Breast epithelium (tissue), 4 donors: ENCODE measurements at places on chromosomes 3 and 15.
A peak's percentile ranks its signal among the peaks of the same experiment; 100 is the strongest.

- no peak for DNase-seq
Observed at GRCh38 chr15:35078221-35078915, 6.7 kb downstream of the NANOGP8 start.

DNA sequence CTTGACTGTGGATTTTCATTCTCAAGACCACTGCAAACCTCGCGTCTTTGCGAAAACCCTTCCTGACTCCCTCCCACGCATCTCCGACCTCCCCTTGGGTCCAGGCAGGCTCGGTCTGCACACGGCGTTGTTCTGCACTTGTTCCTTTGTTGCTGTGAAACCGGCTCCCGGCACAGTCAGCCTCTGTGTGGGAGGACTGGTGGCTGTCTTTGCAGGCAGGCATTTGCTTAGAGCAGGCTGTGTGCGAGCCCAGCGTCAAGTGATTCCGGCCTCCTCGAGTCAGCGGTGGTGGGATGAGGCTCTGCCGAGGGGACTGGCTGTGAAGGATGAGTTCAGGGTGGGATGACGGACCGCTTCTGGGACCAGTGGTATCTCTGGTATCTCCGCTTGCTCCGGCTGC is 102.6 kb upstream of the ROPN1 start:
- DNase-seq: no peak

DNA sequence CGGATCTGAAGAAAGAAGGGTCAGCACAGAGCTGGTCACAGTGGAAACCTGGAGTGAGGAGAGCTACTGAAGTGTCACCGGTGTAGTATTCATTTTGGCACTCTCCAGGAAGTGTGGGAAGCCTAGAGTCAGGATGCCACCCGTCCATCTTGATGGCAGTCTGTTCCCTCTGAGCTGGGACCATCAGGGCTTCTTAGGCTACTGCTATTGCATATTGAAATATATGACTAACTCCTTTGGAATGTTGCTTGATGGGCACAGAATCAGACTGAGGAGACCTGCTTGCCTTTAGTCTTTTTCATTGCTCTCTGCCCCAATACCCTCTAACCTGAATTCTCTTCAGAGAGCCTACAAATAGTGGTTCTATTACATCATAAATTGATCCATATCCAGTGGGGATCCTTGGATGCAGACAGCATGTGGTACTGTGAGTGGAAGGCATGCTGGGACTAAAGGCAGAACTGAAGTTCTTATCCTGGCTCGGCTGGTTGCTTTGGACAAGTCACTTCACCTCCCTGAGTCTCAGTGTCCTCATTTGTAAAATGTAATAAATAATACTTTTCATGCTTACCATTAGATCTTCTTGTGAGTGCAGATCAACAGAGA is 143.5 kb downstream of the PDE8A start:
- no peak for DNase-seq

DNA sequence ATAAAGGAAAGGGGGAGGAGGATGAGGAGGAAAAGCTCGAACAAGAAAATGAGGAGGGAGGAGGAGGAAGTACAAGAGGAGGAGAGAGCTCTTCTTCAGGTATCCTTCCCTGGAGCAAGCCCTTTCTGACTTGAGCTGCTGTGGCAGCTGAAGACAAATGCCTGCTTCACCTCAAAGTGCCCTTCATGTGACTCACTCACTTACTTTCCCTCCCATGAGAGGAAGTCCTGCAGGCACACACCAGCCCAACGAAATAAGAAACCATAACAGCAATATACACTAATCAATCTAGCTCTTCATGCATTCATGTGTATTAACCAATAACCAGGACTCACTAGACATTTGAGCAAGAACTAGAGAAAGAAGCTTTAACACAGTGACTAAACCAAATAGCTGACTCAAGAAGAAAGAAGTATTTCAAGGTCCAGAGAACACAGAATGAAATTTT is 251.9 kb downstream of the IGSF11 start:
- DNase-seq: no peak

DNA sequence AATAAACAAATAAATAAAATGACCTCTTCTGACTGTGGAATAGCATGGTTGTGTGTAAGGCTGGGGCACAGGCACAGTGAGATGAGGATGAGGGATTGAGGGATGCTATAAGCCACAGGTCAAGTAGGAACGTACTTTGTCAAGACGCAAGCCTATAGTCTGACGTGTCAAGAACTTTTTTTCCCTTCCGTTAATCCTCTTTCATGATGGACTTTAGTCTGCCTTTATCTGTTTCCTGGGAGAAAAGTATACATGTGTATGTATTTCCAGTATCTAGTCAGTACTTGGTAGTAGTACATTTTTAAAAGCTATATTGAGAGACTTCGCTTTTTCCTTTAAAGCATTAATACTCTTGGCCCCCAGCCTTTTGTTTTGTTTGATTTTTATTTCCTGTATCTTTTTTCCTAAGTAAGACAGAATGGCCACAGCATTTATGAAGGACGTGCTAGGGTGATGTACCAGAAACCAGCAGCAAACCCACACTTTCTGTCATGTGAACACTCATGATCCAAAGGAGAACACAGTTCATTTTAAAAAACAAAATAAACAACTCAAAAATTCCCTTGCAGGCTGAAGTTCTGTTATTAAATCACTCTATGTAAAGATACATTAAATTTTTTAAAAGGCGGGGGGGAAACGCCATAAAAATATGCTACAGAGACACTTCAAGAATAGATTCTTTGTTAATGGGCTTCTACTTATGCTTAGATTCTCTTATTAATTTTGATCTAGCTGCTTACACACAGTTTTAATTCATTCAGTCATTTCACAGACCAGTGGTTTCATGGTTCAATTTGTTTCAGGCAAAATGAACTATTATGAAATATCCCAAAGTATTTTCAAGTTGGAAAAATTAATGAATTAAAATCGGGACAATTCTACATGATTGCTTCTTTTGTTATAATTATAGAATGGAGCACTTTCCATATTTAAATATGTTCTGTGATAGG is 114.7 kb downstream of the SNRK start:
- no peak for DNase-seq

DNA sequence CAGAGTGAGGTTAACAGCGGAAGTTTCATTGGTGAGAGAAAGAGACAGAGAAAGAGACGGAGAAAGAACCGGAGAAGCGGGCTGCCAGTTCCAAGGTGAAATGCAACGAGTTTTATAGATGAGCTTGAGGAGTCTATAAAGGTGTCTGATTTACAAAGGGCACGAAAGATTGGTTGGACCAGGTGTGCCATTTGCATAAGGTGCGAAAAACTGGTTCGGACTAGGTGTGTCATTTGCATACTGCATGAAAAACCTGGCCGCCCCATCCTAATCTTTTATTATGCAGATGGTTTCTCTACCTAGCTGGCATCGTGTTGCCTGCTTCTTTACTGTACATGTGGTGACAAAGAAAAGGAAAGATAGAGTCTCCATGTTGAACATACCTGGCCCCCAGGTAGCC is 253.8 kb upstream of the IGF1R start:
- no peak for DNase-seq

GRCh38 chr3:297585-297984 is 101.0 kb downstream of the CHL1 start:
- no peak for DNase-seq

- DNase-seq: no peak
Observed at GRCh38 chr3:20561166-20561565, 375.2 kb upstream of the SGO1 start.

DNA sequence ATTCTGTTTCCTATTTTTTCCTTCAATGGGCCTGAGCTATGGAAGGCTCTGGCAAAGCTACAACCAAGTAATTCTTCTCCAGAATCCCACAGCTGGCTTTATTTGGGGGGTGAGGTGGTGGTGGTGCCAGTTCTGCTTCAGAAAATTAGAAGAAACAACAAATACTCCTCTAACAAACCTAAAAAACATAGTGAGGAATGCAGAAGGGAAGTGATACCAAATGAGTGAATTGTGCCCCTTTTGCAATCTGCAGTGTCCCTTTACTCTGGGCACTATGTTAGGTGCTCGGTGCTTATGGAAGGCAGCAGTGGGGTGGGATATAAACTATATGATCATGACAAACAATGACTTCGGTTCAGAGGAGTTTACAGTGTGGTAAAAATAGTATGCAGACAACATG is 90.4 kb upstream of the ROPN1 start:
- no peak for DNase-seq

DNA sequence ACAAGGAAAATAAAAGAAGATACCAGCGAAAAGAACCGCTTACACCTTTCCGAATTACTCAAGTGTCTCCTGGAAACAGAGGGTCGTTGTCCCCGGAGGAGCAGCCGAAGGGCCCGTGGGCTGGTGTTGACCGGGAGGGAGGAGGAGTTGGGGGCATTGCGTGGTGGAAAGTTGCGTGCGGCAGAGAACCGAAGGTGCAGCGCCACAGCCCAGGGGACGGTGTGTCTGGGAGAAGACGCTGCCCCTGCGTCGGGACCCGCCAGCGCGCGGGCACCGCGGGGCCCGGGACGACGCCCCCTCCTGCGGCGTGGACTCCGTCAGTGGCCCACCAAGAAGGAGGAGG is 325 bp downstream of the ALCAM start:
- no peak for DNase-seq

GRCh38 chr15:27219636-27220035 is 248.7 kb downstream of the GABRG3 start:
- no peak for DNase-seq

GRCh38 chr3:43693594-43693993 is 2.9 kb downstream of the ABHD5 start:
- no peak for DNase-seq

DNA sequence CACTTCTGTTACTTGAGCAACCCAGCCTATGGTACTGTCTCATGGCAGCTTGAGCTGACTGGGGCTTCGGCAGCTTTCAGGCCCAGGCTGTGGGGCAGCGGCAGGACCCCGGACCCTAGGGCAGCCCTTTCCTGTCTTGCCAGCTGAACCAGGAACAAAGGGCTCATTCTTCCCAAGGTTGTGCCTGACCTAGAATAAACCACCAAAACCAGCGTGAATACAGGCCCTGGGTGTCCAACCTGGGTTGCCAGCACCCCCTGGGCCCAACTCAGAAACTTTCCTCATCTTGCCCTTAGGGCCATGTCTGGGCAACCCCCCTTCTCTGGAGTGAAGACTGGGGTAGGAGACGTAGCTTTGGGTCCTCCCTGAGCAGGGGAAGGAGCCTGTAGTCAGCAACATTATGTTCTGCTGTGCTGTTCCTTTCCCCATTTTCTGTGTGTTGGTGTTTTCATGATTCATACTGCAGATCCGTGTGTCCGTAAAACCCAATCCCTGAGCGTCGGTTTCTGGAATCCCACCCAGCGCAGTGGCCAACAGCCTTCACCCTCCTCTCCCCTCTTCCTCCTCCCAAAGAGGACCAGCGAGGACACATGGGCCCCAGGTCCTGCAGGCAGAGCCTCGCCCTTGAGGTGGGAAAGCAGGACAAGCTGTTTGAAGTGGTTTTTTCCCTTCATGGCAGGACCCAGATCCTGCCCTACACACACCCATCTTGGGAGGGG is 33.5 kb downstream of the TKT start:
- no peak for DNase-seq

DNA sequence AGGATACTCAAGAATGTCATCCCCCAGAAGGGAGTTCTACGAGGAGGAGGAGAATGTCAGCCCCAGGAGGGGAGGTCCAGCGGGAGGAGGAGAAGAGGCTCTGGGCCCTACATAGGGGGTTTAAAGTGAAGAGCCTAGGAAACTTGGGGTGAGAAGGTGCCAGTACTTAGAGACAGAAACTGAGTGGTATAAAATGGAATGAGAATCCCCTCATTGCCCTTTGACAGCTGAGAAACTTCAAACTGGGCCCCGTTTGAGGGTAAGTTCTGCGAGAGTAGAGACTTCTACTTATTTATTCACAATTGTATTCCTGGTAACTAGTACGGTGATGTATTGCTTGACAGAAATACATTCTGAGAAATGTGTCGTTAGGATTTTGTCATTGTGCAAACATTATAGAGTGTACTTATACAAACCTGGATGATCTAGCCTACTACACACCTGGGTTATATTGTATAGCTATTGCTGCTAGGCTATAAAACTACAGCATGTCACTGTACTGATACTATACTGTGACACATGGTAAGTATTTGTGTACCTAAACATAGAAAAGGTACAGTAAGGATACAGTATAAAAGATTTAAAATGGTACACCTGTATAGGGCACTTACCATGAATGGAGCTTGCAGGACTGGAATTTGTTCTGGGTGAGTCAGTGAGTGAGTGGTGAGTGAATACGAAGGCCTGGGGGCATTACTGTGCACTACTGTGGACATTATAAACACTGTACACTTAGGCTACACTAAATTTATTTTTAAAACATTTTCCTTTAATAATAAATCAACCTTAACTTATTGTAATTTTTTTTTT is 62.0 kb downstream of the TSC22D2 start:
- DNase-seq: no peak

GRCh38 chr3:129942296-129942695 is 32.2 kb upstream of the TRH start:
- DNase-seq: no peak

GRCh38 chr15:33955945-33956344 is 12.4 kb upstream of the CHRM5 start:
- DNase-seq: no peak

DNA sequence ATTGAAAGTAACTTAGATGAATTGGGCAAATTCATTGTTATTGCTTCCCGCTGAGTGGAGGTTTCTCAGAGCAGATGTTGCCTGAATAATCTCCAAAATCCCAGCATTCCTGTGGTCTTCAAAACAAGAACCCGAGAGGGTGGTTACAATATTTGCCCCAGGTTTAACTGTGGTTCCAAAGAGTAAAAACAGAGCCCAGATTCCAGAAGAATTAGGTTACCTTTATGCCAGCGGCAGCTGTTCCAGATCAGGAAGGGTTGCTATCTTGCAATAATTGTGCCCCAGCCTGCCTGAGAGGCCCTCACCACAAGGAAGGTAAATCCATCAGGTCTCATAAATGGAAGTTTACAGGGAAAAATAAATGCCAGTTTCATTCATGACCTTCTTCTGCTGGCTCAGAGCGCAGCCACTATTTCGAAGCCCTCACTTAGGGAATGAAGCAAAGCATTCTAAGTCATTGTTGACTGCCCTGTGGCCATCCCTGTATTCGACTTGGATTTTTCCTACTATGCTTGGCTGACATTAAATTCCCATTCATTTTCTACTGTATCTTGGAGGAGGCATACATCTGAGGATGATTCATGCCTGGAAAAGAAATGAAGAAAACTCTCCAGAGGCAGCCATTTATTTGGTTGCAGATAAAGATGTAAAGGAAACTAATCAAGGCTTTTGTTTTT is 54.6 kb downstream of the SSUH2 start:
- DNase-seq: no peak

GRCh38 chr3:127676921-127677351 is 4.2 kb downstream of the ABTB1 start:
- peak; percentile 47 for DNase-seq

- no peak for DNase-seq
Observed at GRCh38 chr3:8597219-8597853, 47.3 kb downstream of the SSUH2 start.

DNA sequence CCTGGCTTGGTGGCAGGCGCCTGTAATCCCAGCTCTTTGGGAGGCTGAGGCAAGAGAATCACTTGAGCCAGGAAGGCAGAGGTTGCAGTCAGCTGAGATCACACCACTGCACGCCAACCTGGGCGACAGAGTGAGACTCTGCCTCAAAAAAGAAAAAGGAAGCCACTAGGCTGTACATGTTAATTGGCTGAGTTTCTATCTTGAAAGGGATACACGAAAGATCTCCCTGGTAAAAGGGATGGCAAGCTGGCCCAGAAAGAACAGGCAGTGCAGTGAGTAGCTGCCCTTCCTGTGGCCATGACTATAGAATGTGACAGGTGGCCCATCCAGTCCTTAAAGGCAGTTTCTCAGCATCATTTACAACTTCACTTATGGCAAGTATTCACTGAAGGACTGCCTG is 12.3 kb downstream of the LRIG1 start:
- no peak for DNase-seq

GRCh38 chr3:60730371-60730770 is 520.9 kb downstream of the FHIT start:
- no peak for DNase-seq

GRCh38 chr3:56593455-56594158 is 36.6 kb downstream of the CCDC66 start:
- no peak for DNase-seq
